ENCODE measurements at places on chromosomes 3 and 15. TPM values are rescaled to one million over a fixed set of nuclear protein-coding genes. Genes with fewer than 3 reads are reported as not detected.

DNA sequence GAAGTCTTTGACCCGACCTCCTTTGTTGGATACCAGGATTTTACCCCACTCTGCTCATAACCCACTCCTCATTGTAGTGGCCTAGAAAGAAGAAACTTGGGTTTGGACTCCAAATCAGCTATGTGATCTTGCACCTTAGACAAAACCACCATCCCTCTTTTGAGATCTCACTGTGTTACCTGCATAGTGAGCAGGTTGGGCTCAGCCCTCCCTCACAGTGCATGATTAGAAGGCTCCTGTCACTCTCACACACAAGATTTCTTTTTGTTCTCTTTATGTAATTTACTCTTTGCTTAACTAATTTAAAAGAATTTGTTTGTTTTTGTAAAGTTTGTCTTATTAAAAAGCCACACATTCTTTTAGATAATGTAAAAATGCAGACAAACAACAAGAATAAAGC is 587.8 kb downstream of the MECOM start:
- DNase-seq: no peak

GRCh38 chr15:31127596-31128261 is 26.2 kb upstream of the TRPM1 start:
- no peak for DNase-seq

Gene SEMA5B
- not detected for polyA plus RNA-seq

DNA sequence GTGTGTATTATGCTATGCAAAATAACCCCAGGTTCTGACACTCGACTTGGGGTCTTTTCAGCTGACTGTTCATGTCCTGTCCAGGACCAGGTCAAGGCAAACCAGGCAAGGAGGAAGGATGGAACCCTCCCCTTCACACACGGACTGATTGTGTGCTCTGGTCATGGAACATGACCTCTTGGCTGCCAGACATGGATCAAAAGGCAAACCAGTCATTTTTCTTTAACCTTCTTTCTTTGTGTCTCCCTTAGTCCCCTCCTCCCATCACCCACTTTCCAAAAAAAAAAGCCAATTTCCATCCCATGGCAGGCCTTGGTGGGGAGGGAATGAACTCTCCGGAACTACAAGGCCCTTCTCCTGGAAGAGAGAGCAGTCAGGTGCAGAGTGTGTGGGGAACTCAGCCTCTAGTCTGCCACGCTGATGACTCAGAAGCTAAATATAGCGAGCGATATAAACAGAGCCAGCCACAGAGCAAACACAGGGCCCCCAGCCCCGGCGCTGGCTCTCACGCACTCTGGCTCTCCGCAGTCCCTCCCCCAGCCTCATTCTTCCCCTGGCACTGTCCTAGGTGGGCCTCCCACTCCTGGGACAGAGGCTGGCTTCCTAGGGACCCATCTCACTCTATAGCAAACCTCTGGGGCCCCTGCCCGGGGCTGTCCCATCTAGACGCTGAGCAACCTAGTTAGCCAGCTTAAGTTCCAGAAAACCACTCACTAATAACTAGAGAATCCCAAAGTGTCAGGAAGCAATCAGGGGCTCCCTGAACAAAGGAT is 10.0 kb downstream of the BMF start:
- peak; percentile 93 for DNase-seq

- DNase-seq: no peak
Observed at GRCh38 chr3:88589138-88589537, 439.4 kb downstream of the C3orf38 start.

DNA sequence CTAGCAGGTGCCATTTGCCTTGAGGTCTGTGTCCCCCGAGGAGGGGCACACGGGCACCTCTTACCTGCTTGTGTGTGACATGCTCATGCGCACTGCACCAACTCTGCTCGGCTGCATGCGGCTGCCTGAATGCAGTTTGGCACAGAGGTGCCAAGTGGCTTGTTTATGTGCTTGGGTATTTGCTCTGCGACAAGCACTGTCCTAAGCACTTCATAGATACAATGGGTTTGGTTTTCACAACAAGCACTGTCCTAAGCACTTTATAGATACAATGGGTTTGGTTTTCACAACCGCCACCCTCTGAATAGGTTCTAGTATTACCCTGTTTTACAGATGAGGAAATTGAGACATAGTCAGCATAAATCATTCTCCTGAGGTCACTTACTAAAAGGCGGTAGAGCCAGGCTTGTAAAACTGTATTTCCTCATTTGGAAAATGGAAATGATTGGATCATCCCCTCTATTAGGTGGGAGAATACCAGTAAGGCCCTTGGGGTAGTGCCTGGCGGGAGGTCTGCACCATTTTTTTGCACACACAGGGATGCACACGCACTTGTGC is 487 bp downstream of the ITIH4 start:
- DNase-seq: no peak

GRCh38 chr3:177195242-177195991 is 1.9 kb downstream of the TBL1XR1 start:
- no peak for DNase-seq

Gene ZNF502
- 4.0 TPM for polyA plus RNA-seq

DNA sequence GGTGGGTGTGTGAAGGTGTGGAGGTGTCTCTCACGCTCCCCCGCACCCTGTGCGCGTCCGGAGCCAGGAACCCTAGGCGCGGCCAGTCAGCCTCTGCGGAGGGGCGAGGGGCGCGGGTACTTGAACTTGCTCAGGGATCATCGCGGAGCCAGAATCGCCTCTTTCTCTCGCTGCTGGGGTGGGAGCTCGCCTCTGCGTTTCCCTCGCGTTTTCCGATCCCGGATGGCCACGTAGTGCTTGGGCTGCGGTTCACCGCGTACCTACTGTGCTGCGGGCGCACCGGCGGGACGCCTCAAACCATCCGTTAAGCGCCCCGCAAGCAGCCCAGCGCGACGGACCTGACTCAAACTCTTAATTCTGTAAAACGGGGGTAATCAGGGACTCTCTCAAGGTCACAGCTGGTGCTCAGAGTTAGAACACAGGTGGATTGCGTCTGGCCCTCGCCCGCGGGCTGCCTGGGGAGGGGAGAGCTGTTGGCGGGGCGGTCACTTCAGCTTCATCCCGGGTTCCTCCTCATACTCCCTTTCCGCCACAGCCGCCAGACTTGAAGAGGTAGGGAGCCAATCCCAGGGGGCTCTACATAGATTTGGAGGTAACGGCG is 686 bp downstream of the MYRIP start:
- DNase-seq: no peak

DNA sequence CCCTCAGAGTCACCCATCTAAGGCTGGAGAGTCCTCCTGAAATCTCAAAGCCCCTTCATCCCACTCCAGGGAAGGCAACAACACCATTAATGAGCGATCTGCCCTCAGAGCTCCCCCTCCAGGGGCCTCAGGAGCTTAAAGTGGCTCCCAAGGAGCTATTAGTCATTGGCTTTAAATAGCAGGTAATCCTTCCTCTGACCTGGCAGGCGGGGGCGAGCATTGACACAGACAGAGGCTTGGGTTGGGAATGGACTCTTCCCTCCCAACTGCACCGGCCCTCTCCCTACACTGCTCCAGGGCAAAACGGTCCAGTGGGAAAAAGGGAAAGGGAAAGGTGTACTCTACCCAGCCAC is 1.4 kb downstream of the MFGE8 start:
- DNase-seq: no peak

Gene CNTN6
- not detected for polyA plus RNA-seq

DNA sequence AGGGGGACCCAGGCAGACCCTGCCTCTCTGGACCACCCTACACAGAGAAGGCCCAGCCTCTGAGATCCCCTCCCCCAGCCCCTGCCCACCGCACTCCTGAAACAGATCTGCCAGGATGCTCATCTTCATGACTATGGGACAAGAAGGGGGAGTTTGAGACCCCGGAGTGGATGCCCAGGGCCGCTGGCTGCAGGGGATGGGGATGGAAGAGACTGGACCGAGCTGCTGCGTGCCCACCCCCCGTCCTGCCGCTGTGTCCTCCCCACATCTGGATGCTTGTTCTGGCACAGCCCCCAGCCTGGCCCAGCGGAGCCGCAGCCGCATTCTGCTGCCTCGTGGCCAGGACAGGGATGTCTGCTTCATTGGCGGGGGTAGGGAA is 30.3 kb upstream of the SEMA3F start:
- no peak for DNase-seq

Gene IMPG2
- polyA plus RNA-seq: 0.19 TPM

- no peak for DNase-seq
Observed at GRCh38 chr15:80449825-80450224, 45.6 kb downstream of the ARNT2 start.

Gene DUSP7
- polyA plus RNA-seq: 17.8 TPM

- no peak for DNase-seq
Observed at GRCh38 chr15:60395276-60396011, 2.3 kb downstream of the ANXA2 start.

DNA sequence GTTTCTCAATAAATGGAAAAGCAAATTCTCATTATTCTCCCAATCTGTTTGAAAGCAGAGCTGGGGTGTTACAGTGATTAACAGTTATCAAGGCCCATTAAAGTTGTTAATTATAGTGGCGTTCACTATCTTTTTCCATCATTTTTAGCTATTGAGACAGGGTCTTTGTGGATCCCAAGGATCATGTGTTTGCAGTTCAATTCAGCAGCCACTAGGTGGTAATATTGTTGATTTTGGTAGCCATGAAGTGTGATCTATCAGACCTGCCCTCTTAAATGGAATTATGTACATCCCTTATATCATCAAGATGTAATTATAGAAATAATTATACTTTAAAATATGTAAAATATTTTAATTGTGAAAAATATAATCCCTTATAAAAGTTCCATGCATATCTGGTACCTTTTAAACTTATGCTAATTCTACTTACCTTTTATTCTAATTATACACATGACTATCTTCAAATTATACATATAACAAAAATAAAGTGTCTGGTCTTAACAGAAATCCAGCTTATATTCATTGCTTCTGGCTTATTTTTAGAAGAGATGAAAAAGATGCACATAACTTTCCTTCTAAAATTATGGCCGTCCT is 126.4 kb downstream of the GREM1 start:
- no peak for DNase-seq

- DNase-seq: no peak
Observed at GRCh38 chr3:50190936-50191660, at the start of gene GNAT1. Gene GNAT1 (plus strand): TSS chr3:50191610. CDS start chr3:50191726, 116 bp downstream.

- DNase-seq: no peak
Observed at GRCh38 chr15:62752657-62753517, 289.7 kb upstream of the TPM1 start.

Gene ISLR2
- polyA plus RNA-seq: not detected

DNA sequence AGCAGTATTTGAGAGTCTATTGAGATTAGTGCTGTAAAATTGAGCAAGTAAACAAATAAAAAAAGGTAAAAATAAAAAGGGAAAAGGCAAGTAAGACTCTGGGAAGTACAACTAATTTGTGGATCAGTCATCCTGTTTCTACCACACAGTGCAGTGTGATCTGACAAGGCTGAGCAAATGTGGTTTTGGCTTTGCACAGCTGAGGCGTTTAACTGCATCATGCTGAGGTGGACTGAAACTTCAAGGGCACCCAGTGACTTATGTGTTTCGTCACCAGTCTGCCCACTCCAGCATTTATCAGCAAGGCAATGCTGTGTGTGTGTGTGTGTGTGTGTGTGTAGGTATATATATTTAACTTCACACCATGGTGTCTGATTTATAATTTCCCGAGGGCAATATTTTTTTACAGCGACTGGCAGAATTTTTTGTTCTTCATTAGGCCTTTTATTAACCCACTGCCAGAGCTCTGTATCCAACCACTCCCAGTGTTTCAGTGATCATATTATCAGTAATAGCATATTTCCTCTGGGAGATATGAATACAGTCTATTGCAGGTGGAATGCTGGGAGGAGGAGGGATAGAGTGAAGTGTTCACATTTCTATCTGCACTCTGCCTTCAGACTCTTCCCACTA is 131.5 kb upstream of the SATB1 start:
- no peak for DNase-seq

DNA sequence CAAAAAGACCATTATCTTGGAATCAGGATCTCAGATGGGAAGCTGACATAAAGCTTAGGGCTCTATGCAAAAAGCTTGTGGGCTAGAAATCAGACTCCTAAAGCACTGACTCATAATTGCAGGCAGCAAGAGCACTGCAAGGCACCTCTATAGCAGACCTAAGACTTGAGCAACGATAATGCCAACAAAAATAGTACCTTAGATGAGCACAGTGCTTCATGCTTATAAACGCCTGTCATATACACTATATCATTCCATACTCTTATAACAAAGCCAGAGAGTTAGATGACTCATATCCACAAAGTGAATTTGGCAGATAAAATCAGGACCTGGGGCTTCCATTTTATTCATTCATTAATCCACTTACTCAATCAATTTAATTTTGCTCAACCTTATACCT is 560.8 kb downstream of the MCTP2 start:
- DNase-seq: peak; percentile 60

DNA sequence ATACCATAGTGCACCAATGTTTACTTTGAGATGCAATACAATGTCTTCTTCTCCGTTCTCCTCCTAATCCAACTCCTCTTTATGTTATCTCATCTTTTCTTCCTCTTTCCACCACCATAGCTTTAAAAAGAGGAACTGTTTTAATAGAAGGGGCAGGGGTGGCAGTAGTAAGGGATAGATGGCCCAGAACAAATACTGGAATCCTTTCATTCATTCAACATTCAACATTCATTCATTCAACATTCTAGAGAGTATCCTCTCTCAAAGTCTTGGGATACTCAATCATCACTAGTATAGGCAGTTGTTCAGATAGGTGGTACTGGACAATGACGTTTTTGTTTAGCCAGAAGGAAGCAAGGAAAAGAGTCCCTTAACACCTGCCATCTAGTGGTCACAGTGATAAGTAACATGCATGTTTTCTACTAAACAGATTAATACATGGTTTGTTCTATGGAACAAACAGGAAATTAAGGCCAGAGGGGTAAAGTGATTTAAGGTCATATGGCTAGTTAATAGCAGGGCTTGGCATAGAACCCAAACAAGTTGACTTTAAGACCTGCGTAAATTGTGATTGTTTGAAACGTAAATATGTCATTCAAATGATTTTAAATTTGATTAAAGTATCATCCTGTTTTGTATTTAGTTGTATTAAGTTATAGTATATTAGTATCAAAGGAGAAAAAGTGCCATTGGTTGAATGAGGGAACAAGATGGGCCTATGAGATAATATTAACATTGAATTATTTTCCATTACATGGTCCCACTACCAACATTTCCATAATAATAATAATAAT is 26.9 kb upstream of the EHHADH start:
- DNase-seq: peak; percentile 24

DNA sequence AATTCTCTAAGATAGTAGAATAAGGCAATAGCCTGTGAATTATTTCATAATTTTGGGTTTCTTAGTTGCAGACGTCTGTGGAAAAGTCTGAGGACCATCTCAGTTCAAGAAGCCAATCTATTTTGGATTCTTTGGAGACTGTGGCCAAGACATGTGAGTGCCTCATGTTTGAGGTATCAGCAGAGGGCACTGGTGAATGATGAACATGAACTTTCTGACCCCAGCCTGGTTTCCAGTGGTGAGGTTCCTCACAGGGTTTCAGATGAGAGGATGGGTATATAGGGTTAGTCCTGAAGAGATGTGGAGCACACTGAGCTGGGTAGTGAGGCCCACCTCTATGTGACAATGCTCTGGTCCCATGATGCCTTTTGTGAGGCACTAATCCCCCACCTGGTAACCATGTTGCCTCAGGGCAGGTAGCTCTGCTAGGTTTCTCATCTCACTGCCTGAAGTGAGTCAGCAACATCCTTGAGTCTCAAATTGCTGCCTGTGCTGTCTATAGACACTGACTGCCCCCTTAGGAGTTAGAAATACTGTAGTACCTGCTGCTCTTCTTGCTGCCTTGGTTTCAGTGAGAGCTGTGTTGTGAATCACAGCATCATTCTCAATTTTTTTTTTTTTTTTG is 32.3 kb downstream of the C3orf62 start:
- DNase-seq: no peak
